CD8-positive, alpha-beta memory T cell (primary cell): ENCODE measurements at places on chromosomes 7 and 10.

- DNase-seq: no peak
- H3K4me3 ChIP-seq: no peak overlapping the region
- H3K4me1 ChIP-seq: no peaks in the 10 kb centered on the region
Observed at GRCh38 chr10:37572206-37572605, 285.2 kb downstream of the ZNF248 start.

DNA sequence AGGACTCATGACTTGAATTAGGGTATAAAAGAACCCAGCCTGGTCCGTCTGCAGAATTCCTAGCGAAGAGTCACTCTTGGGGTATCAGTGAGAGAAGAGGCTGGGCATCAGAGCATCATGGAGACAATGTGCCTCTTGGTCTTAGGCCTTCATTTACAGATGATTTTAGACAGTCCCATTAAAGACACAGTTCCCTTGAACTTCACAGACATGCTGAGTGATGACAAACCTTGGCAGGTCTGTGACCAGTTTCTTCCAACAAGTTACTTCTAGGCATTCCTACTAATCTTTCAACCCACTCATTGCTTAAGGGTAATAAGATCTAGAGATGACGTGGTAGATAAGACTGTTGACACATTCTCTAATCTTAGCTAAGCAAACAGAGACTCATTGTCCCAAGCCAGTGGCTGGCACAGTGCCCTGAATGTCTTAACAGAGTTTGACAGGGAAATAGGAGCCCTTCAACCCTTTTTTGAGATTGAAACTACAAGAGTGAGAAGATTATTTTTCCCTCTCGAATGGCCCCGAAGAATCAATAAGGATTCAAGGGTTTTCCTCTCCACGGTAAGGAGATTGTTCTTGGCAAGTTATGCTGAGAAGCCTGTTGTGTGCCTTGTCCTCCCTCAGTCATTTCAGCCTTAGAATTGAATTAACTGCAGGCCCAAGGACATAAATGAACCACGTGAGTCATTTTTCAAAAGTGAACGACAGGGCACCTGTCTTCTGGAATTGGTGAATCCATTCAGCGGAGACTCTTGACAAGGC, 281.1 kb downstream of the CCDC3 start:
- H3K27me3 ChIP-seq: no peaks in the 10 kb centered on the region
- H3K4me1 ChIP-seq: no peaks in the 10 kb centered on the region
- no peak overlapping the region for H3K27ac ChIP-seq
- DNase-seq: no peak
- no peaks in the 10 kb centered on the region for H3K36me3 ChIP-seq

DNA sequence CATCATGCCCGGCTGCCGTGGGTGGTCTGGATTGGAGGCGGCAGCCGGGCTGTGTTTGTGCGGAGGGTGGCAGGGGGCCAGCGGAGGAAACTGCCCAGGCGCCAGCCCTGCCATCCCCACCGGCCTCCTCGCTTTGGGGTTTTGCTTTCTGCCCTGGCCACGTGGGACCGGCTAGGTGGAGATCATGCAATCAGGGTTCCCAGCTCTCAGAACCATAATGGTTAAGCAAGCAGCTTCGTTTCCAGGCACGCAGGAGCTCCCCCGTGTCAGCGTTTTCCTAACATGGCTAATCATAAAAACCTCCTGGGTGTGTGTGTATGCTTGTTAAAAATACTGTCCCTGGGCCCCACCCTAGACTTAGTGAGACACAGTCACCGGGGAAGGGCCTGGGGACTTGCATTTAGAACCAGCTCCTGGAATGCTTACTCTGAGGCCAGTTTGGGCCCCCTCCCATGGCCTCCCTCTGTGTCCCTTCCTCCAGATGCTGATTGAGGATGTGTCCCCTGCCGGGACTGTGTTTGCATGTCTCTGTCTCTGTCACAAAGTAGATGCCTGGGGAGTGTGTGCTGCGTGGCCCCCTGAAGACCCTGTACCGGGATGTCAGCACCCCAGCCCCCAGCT, 119.3 kb downstream of the CUX1 start:
- DNase-seq: no peak
- H3K27ac ChIP-seq: no peak overlapping the region
- H3K27me3 ChIP-seq: no peaks in the 10 kb centered on the region
- H3K4me3 ChIP-seq: no peak overlapping the region

DNA sequence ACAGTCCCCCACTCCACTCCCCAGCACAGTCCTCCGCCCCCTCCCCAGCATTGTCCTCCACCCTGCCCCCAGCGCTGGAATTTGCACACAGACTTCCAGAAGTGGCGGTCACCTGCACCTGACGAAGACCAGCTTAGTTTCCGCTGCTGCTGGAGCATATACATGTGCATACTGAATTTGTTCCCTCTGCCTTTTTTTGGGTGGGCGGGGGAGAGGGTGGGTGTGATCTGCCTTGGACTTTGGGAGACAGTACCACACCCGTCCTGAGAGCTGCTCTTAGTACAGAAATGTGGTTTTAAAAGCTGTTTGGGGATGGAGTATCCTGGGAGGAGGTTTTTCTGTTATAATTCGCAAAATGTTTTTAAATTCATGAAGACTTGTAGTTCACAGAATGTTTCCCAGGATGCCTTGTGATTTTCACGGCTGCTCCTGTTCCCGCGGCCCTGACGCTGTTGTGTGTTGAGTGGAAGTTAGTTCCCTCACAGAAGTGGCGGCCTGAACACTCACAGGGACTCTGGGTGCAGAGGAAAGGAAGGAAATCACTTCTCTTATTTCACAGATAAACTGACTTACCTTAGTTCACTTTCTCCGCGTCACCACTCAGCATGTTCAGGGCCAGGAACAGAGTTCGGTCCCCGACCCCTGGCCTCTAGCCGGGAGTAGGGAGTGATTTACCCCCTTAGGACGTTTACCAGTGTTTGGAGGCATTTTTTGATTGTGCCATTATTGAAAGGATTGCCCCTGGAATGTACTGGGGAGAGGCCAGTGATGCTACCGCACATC, 18.6 kb downstream of the PFKP start:
- H3K4me3 ChIP-seq: no peak overlapping the region
- no peaks in the 10 kb centered on the region for H3K27me3 ChIP-seq
- H3K36me3 ChIP-seq: peaks cover 8% of the 10 kb centered on the region

GRCh38 chr10:21369697-21370096, 155.8 kb downstream of the SKIDA1 start:
- H3K27ac ChIP-seq: no peak overlapping the region
- peaks cover 8% of the 10 kb centered on the region for H3K4me1 ChIP-seq
- H3K4me3 ChIP-seq: no peak overlapping the region
- H3K36me3 ChIP-seq: no peaks in the 10 kb centered on the region
- H3K27me3 ChIP-seq: no peaks in the 10 kb centered on the region

- H3K36me3 ChIP-seq: no peaks in the 10 kb centered on the region
- DNase-seq: no peak
- no peak overlapping the region for H3K4me3 ChIP-seq
- H3K4me1 ChIP-seq: no peaks in the 10 kb centered on the region
- H3K27ac ChIP-seq: no peak overlapping the region
Observed at GRCh38 chr7:140857048-140857447, 67.7 kb downstream of the BRAF start.

GRCh38 chr7:105975770-105976417, 12.8 kb downstream of the CDHR3 start:
- no peak overlapping the region for H3K27ac ChIP-seq
- DNase-seq: no peak
- H3K4me1 ChIP-seq: no peaks in the 10 kb centered on the region
- no peaks in the 10 kb centered on the region for H3K27me3 ChIP-seq
- H3K36me3 ChIP-seq: no peaks in the 10 kb centered on the region

- no peak for DNase-seq
- H3K4me1 ChIP-seq: no peaks in the 10 kb centered on the region
- H3K4me3 ChIP-seq: no peak overlapping the region
- no peak overlapping the region for H3K27ac ChIP-seq
Observed at GRCh38 chr10:118007773-118008172, 39.0 kb downstream of the RAB11FIP2 start.

- no peaks in the 10 kb centered on the region for H3K4me1 ChIP-seq
- DNase-seq: no peak
- H3K36me3 ChIP-seq: no peaks in the 10 kb centered on the region
- H3K27ac ChIP-seq: no peak overlapping the region
Observed at GRCh38 chr10:10489805-10490571, 527.7 kb upstream of the CELF2 start.

GRCh38 chr7:4713183-4713784, 31.2 kb downstream of the FOXK1 start:
- DNase-seq: no peak
- H3K27ac ChIP-seq: no peak overlapping the region
- peaks cover 8% of the 10 kb centered on the region for H3K4me1 ChIP-seq
- H3K36me3 ChIP-seq: no peaks in the 10 kb centered on the region
- no peaks in the 10 kb centered on the region for H3K27me3 ChIP-seq
- no peak overlapping the region for H3K4me3 ChIP-seq

- no peaks in the 10 kb centered on the region for H3K4me1 ChIP-seq
- no peaks in the 10 kb centered on the region for H3K36me3 ChIP-seq
- H3K27me3 ChIP-seq: no peaks in the 10 kb centered on the region
- H3K27ac ChIP-seq: no peak overlapping the region
- no peak overlapping the region for H3K4me3 ChIP-seq
- DNase-seq: no peak
Observed at GRCh38 chr7:28807396-28807994, 150.6 kb downstream of the TRIL start.

- H3K4me3 ChIP-seq: no peak overlapping the region
- H3K4me1 ChIP-seq: no peaks in the 10 kb centered on the region
- H3K27ac ChIP-seq: no peak overlapping the region
- DNase-seq: no peak
- no peaks in the 10 kb centered on the region for H3K36me3 ChIP-seq
Observed at GRCh38 chr10:77541247-77541646, 96.4 kb downstream of the KCNMA1 start.

- no peak overlapping the region for H3K4me3 ChIP-seq
- H3K4me1 ChIP-seq: peaks cover 16% of the 10 kb centered on the region
- H3K36me3 ChIP-seq: no peaks in the 10 kb centered on the region
Observed at GRCh38 chr7:99927536-99927935, 1.9 kb downstream of the GJC3 start.

GRCh38 chr7:4807598-4808016, 32.2 kb downstream of the AP5Z1 start:
- H3K27ac ChIP-seq: no peak overlapping the region
- DNase-seq: no peak
- no peaks in the 10 kb centered on the region for H3K4me1 ChIP-seq
- H3K27me3 ChIP-seq: no peaks in the 10 kb centered on the region

GRCh38 chr10:23399701-23400144, 39.2 kb upstream of the OTUD1 start:
- DNase-seq: no peak
- H3K27ac ChIP-seq: no peak overlapping the region
- no peaks in the 10 kb centered on the region for H3K36me3 ChIP-seq
- H3K4me1 ChIP-seq: no peaks in the 10 kb centered on the region

DNA sequence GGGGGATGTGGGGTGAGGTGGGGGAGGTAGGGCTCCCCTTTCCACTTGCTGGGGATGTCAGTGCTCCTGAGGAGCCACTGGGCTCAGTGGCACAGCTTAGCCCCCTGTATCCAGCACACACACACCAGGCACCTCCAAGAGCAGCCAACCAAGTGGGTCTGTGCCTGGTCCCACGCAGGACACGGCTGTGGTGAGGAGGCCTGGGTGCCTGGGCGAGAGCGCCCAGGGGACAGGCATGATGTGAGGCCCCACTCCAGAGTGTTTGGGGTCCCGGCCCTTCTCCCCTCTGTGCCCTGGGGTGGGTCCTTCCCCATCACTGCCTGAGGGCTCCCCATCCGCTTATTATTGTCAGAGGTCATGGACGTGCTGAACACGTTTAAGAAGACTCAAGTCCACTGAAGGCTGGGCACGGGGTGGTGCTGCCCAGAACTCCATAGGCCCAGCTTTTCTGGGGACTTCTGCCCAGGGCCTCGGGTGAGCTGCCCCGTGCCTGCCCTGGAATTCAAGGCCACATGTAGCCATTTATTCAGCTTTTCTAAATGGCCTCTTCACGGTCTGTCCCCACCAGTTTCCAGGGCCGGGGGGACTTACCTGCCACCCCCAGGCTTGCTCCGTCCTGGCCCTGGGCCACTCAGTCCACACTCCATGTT, 119.8 kb downstream of the GRK5 start:
- H3K4me3 ChIP-seq: no peak overlapping the region
- H3K36me3 ChIP-seq: no peaks in the 10 kb centered on the region
- no peak for DNase-seq
- no peak overlapping the region for H3K27ac ChIP-seq
- no peaks in the 10 kb centered on the region for H3K4me1 ChIP-seq

- H3K4me3 ChIP-seq: no peak overlapping the region
- H3K4me1 ChIP-seq: no peaks in the 10 kb centered on the region
- peaks cover 13% of the 10 kb centered on the region for H3K36me3 ChIP-seq
- DNase-seq: no peak
Observed at GRCh38 chr7:47952224-47952623, 4.0 kb upstream of the PKD1L1 start.

GRCh38 chr10:71064413-71065118, 147.8 kb upstream of the UNC5B start:
- H3K4me1 ChIP-seq: no peaks in the 10 kb centered on the region
- H3K36me3 ChIP-seq: no peaks in the 10 kb centered on the region
- H3K27ac ChIP-seq: no peak overlapping the region
- no peak overlapping the region for H3K4me3 ChIP-seq
- DNase-seq: no peak

GRCh38 chr7:140540136-140540777, 61.0 kb upstream of the MKRN1 start:
- no peak overlapping the region for H3K4me3 ChIP-seq
- no peak for DNase-seq
- no peak overlapping the region for H3K27ac ChIP-seq
- no peaks in the 10 kb centered on the region for H3K36me3 ChIP-seq

GRCh38 chr10:81219758-81220157, 655.2 kb upstream of the NRG3 start:
- DNase-seq: no peak
- no peaks in the 10 kb centered on the region for H3K27me3 ChIP-seq

GRCh38 chr10:119342335-119342734, 135.0 kb downstream of the GRK5 start:
- no peaks in the 10 kb centered on the region for H3K27me3 ChIP-seq
- no peak overlapping the region for H3K4me3 ChIP-seq
- no peaks in the 10 kb centered on the region for H3K4me1 ChIP-seq
- no peak for DNase-seq
- no peak overlapping the region for H3K27ac ChIP-seq
- H3K36me3 ChIP-seq: no peaks in the 10 kb centered on the region

DNA sequence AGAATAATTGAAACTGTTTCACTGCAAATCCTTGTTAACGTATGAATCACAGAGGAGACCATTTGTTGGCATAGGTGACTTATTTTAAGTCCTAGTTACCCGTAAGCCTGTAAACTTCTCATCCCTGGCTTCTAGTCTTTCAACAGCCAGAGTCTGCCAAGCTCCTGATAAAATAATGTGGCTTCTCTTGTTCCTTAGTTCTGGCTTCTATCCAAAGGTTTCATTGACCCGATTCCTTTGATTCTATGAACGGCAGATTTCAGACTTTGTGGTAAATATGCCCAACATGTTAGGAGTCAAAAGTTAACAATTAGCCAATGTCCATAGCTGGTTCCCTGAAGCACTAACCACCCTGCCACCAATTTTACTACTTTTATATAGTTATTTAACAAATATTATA, 23.3 kb downstream of the DNAH11 start:
- no peak for DNase-seq
- no peaks in the 10 kb centered on the region for H3K27me3 ChIP-seq
- no peak overlapping the region for H3K27ac ChIP-seq
- H3K36me3 ChIP-seq: no peaks in the 10 kb centered on the region
- no peak overlapping the region for H3K4me3 ChIP-seq
- H3K4me1 ChIP-seq: no peaks in the 10 kb centered on the region
